ENCODE measurements at places on chromosomes 1 and 21.
A peak's percentile ranks its signal among the peaks of the same experiment; 100 is the strongest.

- peak; percentile 81 for DNase-seq
Measured at GRCh38 chr1:67441183-67441582, 11.0 kb upstream of the SERBP1 start.

GRCh38 chr1:169138866-169139670 lies 32.6 kb downstream of the ATP1B1 start:
- no peak for DNase-seq

DNA sequence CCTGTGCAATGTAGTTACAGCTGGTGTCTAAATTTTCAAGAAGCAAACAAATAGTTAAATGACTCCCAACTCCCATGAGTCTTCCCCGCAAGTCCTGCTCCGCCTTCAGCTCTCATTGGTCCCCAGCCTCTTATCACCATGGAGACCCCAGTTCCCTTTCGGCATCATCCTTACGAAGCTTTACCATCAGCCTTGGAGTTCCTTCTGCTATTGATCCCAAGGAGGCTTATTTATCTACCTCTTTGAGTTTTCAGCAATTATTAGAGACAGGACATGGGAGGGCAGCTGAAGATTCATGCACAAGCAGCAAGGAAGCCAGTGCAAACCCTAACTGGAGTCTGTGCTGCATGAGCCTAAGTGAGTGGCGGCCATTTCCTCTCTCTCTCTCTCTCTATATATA lies 12.3 kb downstream of the KCNA2 start:
- no peak for DNase-seq

- peak; percentile 66 for DNase-seq
Measured at GRCh38 chr21:32411350-32412161, 950 bp upstream of the EVA1C start.

DNA sequence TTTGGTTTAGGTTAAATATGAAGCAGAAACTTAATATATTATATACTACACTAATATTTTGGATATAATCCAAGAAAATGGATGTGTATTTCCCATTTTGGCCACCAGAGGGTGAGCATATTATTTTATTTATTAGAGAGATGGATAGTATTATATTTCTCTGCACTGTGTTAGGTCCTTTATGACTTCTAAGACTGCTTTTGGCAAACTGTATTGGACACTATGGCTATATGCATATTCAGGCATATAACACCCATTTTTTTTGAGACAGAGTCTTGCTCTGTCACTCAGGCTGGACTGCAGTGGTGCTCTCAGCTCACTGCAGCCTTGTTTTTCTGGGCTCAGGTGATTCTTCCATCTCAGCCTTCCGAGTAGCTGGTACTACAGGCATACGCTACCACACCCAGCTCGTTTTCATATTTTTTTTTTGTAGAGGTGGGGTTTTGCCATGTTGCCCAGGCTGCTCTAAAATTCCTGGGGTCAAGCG lies 17.8 kb upstream of the PGM1 start:
- DNase-seq, result peak; percentile 58

GRCh38 chr1:181517181-181517875 lies 34.0 kb downstream of the CACNA1E start:
- no peak for DNase-seq

GRCh38 chr1:217205578-217205977 lies 425.3 kb downstream of the GPATCH2 start:
- DNase-seq, result no peak

DNA sequence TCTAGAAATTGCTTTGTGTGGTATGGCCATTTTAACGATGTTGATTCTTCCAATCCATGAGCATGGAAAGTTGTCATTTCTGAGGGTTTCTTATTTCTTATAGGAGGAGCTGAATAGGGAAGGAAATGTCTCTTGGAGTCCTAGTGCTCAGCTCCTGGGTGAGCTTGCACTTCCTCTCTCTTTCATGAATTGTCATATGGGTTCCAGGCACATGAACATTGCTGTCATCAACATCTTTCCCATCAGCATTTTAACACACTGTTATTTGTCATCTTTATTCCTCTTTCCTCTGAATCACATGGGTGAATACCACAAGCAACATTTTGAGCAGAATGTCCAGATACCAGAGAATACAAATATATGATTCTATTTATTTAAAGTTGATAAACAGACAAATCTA lies 23.4 kb downstream of the SLAMF6 start:
- DNase-seq, result no peak

- no peak for DNase-seq
Measured at GRCh38 chr1:72009173-72010093, 272.9 kb downstream of the NEGR1 start.

DNA sequence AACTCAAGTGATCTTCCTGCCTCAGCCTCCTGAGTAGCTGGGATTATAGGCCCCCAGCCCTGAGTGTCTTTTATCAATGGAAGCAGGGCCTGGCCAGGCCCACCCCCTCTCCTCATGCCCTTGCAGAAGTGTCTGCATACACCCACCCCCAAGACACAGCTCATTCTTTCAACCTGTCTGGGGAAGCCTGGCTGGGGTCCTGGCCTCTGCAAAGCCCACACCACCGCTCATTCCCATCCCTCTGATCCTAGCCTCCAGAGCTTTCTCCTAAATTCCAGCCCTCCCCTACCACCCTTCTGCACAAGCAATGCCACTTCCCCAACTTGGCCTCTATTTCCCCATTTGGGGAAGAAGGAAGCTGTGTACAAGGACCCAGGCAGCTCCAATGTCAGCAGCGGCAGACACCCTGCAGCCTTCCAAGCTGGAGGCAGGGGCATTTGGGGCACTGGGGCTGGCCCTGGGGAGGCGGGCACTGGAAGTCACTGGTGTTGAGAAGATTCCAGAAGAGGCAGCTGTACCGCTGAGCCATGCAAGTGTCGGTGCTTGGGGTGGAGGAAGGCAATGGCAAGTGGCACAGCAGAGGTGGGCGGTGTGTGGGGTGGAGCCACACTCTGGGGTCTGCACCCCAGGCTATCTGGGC lies 33.7 kb upstream of the ARF1 start:
- no peak for DNase-seq

DNA sequence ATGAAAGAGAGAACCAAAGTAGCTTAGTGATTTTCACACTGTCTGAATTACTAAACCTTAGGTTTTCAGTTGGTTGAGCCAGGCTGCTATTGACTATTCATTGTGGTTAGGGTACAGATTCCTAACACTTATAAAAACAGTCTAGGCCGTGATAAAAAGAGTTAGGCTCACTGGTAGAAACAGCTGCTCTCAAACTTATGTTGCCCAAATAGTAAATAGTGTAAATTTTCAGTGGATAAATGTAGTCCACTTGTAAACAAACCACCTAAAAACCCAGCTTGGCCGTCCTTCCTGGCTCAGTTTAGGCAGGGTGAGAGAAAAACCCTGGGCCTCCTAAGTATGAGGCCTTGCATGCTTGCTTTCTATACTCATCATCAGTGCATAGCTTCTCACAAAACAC lies 34.9 kb downstream of the ARID1A start:
- DNase-seq, result peak; percentile 52

DNA sequence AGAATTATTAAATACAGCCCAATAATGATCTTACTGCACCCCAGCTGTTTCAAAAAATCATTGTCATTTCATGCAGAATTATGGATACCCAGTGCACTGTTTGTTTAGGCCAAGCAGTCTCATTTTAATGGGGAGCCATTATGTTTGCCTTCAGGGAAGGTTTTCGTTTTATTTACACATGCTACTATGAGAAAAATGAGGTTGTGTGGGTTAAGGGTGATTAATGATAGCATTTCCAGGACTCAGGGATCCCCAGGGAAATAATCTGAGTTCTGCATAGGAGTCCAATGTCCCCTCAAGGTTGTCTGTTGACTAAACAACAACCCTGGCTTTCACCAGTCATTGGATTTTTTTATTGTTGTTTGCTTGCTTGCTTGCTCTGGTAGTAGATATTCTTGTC lies 71.0 kb upstream of the ZP4 start:
- no peak for DNase-seq

GRCh38 chr1:19582318-19582717 lies 61.8 kb upstream of the NBL1 start:
- DNase-seq, result no peak

GRCh38 chr1:24903011-24903461 lies 27.0 kb downstream of the RUNX3 start:
- DNase-seq, result no peak

GRCh38 chr1:10521537-10522157 lies 46.9 kb downstream of the PEX14 start:
- DNase-seq, result no peak

GRCh38 chr1:16077406-16078245 lies 4.2 kb upstream of the FAM131C start:
- DNase-seq, result peak; percentile 9

GRCh38 chr1:29547300-29547699 lies 311.0 kb downstream of the PTPRU start:
- no peak for DNase-seq

GRCh38 chr1:210978316-210978973 lies 155.5 kb downstream of the KCNH1 start:
- DNase-seq, result no peak

DNA sequence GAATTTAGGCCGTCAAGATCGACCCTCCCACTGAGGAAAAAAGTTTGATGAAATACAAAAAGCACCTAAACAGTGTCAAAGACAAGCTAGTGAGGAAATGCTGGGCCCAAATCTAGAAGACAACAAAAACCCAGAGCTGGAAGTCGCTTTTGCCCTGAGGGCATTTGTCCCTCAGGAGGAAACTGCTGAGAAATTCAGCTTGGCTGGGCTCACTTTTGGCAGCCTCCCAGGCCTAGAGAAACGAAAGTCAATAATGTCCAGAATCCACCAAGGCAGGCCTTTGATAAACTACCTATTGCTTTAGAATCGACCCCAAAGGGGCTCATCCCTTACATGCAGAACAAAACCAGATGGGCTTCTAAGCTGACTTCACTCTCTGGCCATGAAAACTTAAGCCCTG lies 38.9 kb downstream of the SYT2 start:
- no peak for DNase-seq

- DNase-seq, result no peak
Measured at GRCh38 chr1:117076648-117077047, 16.5 kb downstream of the TTF2 start.

DNA sequence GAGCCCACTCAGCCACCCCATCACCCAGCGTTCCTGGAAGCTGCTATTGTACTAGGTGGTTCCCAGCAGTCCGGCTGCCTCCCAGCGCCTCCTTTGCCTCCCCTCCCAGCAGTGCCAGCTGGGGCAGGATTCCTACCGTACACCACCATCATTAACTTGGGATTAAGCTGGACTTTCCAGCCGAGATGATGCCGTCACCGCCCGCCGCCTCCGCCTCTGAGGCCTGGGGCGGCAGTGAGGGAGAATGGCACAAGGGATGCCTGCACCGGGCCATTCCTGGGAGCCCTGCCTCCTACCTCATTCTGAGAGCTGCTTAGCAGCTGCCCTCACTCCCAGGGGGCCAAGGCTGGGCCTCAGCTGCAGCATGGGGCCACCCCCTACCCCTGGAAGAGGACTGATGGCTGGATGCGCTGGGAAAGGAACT lies 13.2 kb downstream of the CNTN2 start:
- DNase-seq, result no peak

- DNase-seq, result no peak
Measured at GRCh38 chr1:219161371-219161770, 12.3 kb upstream of the LYPLAL1 start.

DNA sequence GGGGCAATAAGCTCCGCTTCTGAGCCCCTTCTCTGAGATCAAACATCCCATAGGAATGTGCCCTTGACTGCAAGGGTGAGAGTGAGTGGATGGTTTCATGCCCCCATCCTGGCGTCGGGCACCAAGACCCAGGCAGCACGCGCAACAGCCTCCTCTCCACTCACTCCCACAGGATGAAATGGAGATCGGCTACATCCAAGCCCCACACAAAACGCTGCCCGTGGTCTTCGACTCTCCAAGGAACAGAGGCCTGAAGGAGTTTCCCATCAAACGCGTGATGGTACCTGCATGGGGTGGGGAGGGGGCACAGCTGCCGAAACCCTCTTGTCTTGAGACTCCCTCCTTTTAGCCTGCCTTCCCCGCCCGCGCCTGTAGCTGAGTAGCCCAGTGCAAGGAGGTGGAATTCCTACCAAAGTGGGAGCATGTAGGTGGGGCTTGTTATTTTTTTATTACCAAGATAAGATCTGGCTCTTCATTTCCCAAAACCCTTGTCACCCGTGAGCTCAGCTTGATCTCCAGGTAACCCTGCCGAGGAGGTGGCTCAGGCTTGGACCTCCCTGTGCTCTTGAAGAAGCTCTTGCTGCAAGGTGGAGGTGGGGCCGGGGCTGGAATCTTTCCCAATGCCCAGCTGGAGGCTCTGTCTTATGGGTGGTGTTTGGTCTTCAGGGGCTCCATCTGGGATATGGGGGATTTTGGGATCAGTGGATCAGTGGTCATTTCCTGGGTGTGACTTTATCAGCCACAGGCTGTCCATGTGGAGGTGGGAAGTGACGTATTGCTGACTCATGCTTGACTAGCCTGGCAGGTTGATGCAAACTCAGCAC lies 24.0 kb upstream of the PADI6 start:
- peak; percentile 34 for DNase-seq

- DNase-seq, result no peak
Measured at GRCh38 chr1:31848381-31848897, 32.6 kb upstream of the SPOCD1 start.

DNA sequence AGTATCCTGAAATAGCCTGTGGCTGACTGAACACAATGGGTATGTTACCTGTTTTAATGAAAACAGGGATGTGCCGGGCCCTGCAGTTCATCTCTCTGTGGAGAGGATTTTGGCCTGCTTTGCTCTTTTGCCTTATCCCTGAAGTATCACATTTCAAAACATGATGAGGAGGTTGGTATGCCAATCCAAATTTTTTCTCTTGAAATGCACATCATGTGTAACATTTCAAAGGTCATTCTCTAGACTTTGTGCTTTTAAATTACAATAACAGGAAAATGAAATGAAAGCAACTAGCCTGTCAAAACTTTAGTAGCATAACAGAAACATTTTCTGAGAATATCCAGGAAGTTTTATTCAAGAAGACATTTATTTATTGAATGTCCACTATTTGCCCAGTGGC lies 118.9 kb downstream of the SLC44A5 start:
- no peak for DNase-seq

DNA sequence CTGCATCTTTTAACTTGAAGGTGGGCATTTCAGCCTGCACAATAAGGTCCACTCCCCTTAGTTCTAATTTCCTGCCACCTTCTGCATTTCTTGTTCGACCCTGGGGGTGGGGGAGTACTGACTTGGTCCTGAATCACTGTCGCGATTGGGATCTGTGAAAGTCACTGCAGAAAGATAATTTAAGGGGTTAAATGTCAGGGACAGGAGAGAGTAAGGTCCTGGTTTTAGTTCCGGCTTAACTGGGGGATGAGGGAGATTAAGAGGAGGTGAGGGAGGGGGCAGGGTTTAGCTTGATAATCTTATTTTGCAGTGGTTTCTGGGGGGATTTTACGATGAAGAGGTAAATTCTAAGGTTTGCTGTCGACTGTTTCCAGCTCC lies 128.1 kb downstream of the MRPS6 start:
- DNase-seq, result no peak

GRCh38 chr1:232587141-232588008 lies 42.6 kb downstream of the SIPA1L2 start:
- no peak for DNase-seq

- no peak for DNase-seq
Measured at GRCh38 chr1:241542199-241542907, 10.2 kb downstream of the KMO start.

GRCh38 chr1:208083016-208083714 lies 161.0 kb downstream of the PLXNA2 start:
- DNase-seq, result no peak

- no peak for DNase-seq
Measured at GRCh38 chr1:116309090-116309870, 63.8 kb upstream of the ATP1A1 start.
